Motor neuron (in vitro differentiated cells): ENCODE measurements at places on chromosomes 16 and 17. TPM values are rescaled to one million over a fixed set of nuclear protein-coding genes. Genes with fewer than 3 reads are reported as not detected.

The FOXC2 gene
- total RNA-seq = 0.08 and 0.09 TPM in 2 replicates

The TBC1D3C gene
- total RNA-seq = 0.55 and 0.88 TPM in 2 replicates

The TK1 gene
- 29.8 and 31.7 TPM in 2 replicates for total RNA-seq

The MEOX1 gene
- 0.49 TPM in 1 of 2 replicates, not detected in the other for total RNA-seq

The TMEM238L gene
- total RNA-seq = not detected in 2 replicates

The LPO gene
- 0.71 and 1.2 TPM in 2 replicates for total RNA-seq

The CLDN9 gene
- total RNA-seq = 0.33 and 0.38 TPM in 2 replicates

The CETP gene
- total RNA-seq = 0.05 and 0.25 TPM in 2 replicates

The CLEC19A gene
- total RNA-seq = 0.35 and 0.49 TPM in 2 replicates

The CNGB1 gene
- total RNA-seq = 0.05 and 0.22 TPM in 2 replicates

The HBQ1 gene
- total RNA-seq = 5.5 and 7.4 TPM in 2 replicates

The PPY gene
- total RNA-seq = 3.5 and 4.0 TPM in 2 replicates

The HSPB9 gene
- 0.18 and 0.47 TPM in 2 replicates for total RNA-seq

The CDIP1 gene
- total RNA-seq = 27.1 TPM in 2 replicates

The KRT39 gene
- 0.42 TPM in 1 of 2 replicates, not detected in the other for total RNA-seq

The PIK3R5 gene
- total RNA-seq = 0.27 and 1.3 TPM in 2 replicates

The YBX2 gene
- 0.42 and 0.60 TPM in 2 replicates for total RNA-seq

The SMIM22 gene
- total RNA-seq = 1.3 TPM in 1 of 2 replicates, not detected in the other

The HSF5 gene
- 0.09 and 0.10 TPM in 2 replicates for total RNA-seq
